ENCODE measurements at places on chromosomes 5 and 9.
A peak's percentile ranks its signal among the peaks of the same experiment; 100 is the strongest.

DNA sequence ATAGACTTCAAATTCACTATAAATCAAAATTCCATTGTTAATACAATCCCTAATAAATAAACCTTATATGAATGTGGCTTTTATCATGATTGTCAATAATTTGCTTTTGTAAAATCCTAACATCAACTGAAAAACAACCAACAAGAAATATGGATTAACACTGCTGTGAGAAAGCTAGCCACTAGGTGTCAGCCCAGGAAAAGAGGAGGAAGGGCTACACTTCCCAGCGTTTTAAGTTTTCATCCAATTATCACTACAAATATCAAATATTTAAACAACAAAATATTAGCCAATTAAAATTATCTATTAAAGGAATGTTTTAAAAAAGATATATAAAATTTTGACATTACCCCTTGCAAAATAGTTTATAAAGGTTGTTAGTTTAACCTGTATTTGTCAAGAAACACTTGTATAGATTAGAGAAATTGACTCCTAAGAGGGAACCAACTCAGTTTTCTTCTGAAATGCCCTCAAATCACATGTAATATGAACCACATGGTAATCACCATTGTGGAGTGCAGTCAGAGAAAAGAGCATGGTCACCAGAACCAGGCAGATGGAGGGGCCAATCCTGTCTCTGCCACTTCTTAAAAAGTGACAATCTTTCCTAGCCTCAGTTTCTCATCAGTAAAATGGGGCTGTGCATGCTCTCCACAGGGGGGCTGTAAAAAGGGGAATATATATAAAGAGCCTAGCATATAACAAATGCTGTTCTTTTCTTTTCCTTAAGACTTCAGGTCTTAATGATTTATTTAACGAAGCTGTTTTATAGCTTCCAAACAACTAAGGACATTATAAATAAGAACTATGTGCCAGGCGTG is 188.2 kb downstream of the CRB2 start:
- DNase-seq, result peak; percentile 22

DNA sequence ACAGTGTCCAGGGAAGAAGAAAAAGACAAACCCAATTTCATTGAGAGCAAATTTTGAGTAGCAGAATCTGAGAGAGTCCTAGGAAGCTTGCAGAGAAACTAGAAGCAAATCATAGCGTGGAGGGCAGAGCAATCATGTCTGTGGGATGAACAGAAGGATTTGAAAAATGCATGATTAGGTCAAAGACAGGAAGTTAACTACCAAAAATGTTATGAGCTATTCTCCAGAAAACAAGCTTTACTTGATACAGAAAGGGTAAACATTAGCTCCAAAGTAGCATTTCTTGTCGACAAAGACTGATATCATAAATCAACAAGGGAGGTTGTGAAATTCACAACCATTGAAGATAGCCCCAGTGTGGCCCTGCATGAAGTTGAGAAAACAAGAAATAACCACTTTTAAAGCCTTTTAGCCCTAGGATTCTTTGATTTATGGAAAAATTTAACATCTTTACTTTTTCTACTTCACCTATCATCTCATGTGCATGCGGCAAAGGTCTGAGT is 97.7 kb upstream of the MEGF10 start:
- no peak for DNase-seq

DNA sequence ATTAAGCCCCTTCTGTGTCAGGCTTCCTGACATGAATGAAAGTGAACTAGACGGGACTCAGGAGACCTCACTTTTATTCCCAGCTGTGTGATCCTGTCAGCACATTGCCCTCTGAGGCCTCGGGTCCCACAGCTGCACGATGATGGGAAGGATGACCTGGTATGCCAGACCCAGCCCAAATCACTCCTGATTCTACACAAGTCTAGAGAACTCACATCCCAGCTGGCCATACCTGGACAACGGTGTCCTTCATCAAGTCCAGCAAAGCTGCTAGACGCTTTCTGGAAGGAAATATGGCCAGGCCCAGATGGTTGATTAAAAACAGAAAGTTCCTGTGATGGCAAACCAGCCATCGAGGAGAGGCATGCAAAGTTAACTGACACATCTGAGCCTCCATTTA is 118.0 kb upstream of the FSTL4 start:
- no peak for DNase-seq

- no peak for DNase-seq
These were observed 250.4 kb upstream of the IRX1 start for GRCh38 chr5:3345195-3345594.

GRCh38 chr5:31410089-31410488 is 121.8 kb downstream of the DROSHA start:
- DNase-seq, result no peak

DNA sequence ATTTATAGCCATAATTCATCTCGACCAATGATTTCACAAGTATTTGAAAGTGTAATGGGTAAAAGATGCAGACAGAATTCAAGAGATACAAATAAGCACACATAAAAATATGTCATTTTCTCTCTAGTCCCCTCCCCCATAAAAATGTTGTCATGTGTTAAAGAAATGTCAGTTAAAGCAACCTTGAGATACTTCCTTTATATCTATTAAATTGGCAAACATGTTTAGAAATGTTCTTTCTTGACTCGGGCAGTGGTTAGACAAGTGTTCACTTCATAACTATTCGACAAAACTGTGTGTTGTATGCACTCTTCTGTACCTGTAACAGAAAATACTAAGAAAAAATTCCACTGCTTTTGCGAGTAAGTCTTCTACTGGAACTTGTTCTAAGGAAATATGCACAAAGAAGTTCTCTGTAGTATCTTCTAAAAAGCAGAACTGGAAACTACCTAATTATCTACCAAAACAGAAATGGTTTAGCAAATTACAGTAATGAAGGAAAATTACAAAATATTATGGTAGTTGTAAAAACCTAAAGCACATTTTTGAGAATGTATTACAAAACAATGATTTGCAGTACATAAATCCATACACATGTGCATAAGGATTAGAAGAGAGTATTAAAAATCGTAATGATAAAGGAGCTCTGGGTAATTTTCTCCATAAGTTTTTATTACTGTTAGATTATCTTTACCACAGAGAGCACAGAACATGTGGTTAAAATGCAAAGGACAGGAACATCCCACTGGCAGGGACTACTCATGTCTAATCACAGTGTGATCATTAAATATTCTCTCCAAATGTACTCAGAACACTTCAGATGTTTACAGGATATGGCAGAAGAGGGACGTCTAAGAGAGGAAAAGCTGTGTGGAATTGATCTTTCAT is 35.9 kb downstream of the FBXW2 start:
- DNase-seq, result peak; percentile 66

DNA sequence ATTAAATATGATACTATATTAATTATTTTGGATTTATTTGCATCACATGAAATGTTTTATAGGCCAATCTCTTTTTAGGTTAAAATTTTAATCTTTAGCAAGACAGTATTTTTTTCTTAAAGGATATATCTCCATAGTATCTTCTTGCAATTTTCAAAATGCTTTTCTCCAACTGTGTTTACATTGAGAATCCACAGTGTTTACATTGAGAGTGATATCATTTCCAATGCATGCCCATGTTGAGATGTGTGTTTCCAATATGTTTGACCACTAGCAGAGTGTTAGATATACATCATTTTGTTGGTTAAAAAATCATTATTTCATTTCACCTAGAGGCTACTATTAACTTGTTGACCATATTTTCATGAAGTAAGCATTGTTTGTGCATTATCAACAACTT is 17.3 kb downstream of the VCAN start:
- DNase-seq, result no peak

- DNase-seq, result no peak
These were observed 13.7 kb downstream of the EHMT1 start for GRCh38 chr9:137632230-137633161.

GRCh38 chr5:66344544-66344943 is 200.4 kb downstream of the SREK1 start:
- no peak for DNase-seq

- DNase-seq, result no peak
These were observed 1.7 kb downstream of the CAMSAP1 start for GRCh38 chr9:135905380-135906258.

- no peak for DNase-seq
These were observed 38.4 kb downstream of the PTCH1 start for GRCh38 chr9:95478335-95478734.

DNA sequence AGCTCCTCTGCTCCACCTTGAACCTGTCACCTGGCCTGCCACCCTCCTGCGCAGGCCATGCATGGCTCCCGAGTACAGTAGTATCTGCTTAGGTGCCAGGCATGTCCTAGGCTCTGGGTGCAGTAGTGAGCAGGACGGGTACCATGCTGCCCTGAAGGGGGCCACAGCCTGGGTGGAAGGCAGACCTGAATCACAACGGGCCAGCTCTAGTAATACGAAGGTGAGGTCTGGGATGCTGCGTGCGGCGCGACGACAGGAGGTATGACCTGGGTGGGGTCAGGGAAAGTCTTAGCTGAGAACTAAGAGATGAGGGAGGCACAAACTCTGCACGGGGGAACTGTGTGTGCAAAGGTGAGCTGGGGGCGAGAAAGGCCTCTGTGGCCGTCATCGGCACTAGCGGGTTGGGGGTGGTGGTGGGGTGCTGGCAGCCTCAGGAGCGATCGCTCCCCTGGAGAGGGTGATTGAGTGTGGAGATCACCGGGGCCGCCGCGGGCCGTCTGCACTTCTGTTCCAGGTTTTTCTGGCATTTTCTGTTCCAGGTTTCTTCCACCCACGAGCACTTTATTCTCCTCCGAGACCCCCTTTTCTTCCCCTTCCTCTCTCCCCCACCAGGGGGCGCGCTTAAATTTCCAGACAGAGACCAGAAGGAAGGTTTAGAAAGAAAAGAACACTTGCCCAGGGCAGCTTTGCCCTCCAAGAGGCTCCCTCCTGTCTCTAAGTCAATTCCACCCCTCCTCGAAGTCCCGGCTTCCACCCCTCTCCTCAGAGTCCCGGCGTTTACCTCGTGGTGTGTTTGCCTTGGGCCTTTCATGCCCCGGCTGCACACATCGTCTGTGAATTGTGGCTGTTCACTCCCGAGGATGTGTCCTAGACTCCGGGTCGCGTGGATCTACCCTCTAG is 15.1 kb downstream of the PDLIM4 start:
- DNase-seq, result no peak

GRCh38 chr9:136900988-136901515 is 14.7 kb downstream of the TRAF2 start:
- no peak for DNase-seq

GRCh38 chr5:139426203-139426885 is 13.0 kb downstream of the DNAJC18 start:
- DNase-seq, result no peak

DNA sequence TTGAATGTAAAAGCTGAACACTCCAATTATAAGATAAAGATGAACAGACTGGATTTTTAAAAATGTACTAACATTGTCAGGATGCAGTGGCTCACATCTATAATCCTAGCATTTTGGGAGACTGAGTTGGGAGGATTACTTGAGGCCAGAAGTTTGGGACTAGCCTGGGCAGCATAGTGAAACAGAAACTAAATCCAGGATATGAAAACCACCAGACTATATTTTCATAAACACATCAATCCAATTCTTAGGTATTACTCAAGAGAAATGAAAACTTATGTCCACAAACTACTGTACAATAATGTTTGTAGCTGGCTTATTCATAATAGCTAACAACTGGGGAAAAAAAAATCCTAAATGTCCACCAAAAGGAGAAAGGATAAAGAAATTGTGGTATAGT is 26.8 kb upstream of the NAA35 start:
- no peak for DNase-seq

GRCh38 chr5:150780187-150780692 is 1.7 kb downstream of the SMIM3 start:
- DNase-seq, result no peak

DNA sequence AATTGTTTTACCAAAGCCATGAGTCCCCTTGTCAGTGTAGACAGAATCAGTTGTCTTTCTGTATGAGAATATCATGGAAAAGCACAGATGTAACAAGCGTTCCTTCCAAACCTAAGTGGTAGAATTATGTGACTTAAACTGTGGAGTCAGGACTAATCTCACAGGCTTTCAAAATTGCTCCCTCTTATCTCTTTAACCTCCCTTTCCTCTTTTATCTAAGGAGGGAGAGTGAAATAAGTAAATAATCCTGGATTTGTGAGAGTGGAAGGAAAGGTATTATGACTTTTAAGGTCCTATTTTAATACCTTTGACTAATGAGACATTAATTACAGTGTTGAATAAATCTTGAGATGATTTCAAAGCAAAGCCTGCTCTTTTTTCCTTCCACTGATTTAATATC is 52.4 kb upstream of the LIFR start:
- no peak for DNase-seq

DNA sequence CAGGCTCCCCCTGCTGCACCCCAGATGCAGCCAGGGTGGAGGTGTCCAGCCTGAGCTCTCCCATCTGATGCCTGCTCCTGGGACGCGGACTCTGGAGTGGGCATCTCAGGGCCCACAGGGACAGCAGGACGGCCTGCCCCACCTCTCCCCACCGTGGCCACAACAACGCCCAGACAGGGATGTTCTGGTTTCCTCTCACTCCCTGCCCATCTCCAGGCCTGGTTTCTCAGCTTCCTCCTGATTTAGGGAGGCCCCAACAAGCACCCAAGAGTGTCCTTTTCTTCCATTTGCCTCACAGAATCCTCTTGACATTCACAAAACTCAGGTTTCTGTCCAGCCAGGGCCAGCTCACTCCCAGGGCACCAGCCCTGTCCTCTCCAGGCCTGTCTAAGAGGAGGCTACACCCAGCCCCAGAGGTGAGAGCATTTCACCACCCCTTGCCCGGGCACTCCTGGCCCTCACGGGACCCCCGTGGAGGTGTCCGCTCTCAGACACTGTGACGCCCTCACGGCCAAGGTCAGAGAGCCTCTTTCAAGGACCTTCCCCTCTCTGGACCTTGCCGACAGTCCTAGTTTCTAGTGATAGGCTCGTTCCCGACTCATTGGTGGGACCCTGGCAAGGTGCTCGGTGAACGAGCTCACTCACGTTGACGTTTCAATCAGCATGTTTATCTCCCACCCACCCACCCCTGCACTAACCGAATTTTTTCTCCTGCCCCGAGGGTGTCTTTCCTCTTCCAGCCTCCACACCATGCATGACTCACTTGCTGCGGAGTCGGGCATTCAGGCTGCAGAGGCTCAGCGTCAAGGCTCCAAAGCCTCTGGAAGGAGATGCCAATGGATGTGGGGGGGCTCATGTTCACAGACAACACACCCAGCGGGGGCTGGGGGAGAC is 62.0 kb upstream of the UNC5A start:
- DNase-seq, result no peak

- DNase-seq, result no peak
These were observed 312.1 kb downstream of the TMEM232 start for GRCh38 chr5:110414360-110414759.

GRCh38 chr5:108924457-108924961 is 176.8 kb downstream of the FER start:
- DNase-seq, result no peak

GRCh38 chr9:96133321-96134021 is 168.5 kb downstream of the HSD17B3 start:
- DNase-seq, result no peak
